ENCODE measurements at places on chromosomes 1 and 21. TPM values are rescaled to one million over a fixed set of nuclear protein-coding genes. Genes with fewer than 3 reads are reported as not detected.

RHBDL2 gene
- total RNA-seq, result 35.1 TPM

HPDL gene
- 11.4 TPM for total RNA-seq

- no peak for DNase-seq
These were observed 27.1 kb upstream of the C1orf105 start for GRCh38 chr1:172393354-172393753.

- DNase-seq, result no peak
These were observed at the start of gene AADACL4 for GRCh38 chr1:12643785-12644184. AADACL4 (plus strand) TSS chr1:12644085; CDS start chr1:12644547, 462 bp downstream.

GRCh38 chr21:30936207-30936606 lies 54.8 kb upstream of the KRTAP11-1 start:
- DNase-seq, result no peak

GRCh38 chr1:970242-970972 lies 4.1 kb downstream of the PLEKHN1 start:
- no peak for DNase-seq

Measured in left colon (tissue), 2 donors.